Stimulated activated CD8-positive, alpha-beta memory T cell treated with anti-CD3 and anti-CD28 coated beads, Interleukin-4, amount 100 ng/mL, for 4 hours (primary cell): ENCODE measurements at places on chromosomes 3 and 15.

DNA sequence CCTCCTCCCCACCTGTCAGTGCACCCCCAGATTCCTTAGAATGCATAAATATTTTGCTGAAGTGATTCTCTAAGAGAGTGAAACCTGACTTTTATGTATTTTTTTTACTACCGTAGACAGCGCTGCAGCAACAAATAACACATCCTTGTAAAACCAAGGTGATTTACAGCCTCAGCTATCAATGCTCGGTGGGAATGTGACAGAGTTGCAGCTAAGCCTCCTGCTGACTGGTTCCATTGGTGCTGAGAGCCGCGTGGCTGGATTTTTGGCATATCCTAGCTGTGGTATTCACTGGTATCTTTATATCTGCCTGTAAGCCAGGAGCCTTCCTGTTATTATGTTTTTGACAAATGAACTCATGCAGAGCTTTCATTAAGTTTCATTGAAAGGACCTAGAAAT, 11.0 kb downstream of the FGD5 start:
- DNase-seq: no peak

GRCh38 chr3:169170456-169170855, 493.1 kb downstream of the MECOM start:
- DNase-seq: no peak

GRCh38 chr15:68334661-68335124, 57.1 kb downstream of the FEM1B start:
- no peak for DNase-seq

- no peak for DNase-seq
Observed at GRCh38 chr15:29612096-29612495, 210.2 kb downstream of the TJP1 start.

DNA sequence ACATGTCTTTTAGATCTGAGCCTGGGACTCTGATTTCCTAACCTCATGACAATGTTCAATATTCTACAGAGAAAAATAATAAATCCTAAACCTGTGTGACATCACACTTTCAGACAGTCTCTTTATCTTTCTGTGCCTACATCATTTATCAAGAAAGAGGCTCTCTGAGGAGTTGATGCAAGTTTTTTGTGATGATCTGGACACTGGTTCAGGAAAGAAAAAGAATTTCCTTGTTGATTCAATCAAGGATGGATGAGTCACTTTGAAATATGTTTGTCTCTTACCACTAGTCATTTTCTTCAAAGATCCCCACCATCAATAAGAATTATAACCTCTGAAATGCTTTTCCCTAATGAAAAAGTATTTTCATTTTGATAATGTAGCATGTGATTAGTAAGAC, 404.6 kb downstream of the WDR72 start:
- DNase-seq: no peak

DNA sequence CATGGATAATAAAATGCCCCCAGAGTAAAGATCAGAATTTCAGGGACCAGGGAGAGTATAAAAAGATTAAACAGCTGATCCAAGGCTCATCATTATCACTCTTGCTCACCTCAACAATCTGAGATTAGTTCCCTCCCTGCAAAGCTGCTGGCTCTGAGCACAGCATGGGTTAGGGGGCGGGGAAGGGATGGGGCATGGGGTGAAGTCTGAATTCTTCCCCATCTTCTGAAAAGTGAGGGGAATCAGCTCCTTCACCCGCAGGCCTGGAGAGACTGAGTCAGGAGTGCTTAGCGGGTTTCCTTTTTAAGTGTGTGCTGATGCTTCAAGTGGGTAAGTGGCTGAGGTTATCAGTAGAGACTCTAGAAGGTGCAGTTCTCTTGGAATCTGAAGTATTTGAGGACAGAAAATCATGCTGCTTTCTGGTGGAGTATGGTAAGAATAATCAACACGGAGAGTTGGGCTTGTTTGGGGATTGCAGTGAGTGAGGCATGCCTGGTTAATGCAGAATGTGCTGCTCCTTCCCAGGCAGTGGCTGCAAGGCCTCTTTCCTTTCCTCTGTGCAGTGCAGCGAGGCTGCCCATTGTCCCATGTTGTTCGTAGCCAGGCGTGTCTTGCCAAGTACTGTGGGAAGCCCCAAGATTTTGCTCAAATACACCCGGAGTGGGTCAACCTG, 59.2 kb upstream of the TRAK1 start:
- no peak for DNase-seq

GRCh38 chr15:61841466-61841865, 218.8 kb downstream of the VPS13C start:
- DNase-seq: no peak

DNA sequence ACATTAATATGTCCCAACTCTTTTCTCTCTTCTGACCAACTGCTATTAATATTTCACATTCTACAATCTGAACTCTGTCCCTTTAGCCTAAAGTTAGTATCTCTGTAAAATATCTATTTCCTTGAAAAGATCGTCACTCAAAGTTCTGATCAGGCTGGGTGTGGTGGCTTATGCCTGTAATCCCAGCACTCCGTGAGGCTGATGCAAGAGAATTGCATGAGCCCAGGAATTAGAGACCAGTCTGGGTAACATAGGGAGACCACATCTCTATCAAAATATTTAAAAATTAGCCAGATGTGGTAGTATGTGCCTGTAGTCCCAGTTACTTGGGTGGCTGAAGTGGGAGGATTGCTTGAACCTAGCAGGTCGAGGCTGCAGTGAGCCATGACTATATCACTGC, 695.6 kb downstream of the MCTP2 start:
- DNase-seq: no peak

- DNase-seq: no peak
Observed at GRCh38 chr15:101455291-101456025, 34.0 kb downstream of the PCSK6 start.

DNA sequence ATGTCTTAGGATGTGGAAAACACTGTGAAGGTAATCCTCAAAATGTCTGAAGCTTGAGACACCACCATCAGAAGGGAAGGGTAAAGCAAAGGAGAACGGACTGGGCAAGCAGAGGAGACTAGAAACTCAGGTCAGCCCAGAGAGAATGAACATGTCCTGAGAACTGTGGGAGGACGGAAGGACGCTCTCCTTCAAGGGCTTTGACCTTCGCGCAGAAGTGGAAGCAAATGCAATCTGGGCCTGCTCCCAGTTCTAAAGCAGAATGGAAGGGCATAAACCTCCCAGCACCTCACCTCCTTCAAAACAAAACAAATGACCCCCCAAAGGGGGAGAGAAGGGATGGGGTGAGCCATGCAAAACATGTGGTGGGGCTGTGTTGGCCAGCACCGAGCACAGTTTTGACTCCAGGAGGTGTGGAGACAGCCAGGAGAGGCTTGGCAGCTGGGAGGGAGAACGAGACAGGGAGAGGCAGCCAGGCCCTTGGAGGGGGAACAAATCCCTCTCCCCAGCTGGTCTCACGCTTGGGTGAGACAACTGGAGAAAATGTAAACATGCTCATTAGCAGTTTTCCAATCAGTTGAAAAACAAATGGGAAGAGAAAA, 222.4 kb upstream of the WNT5A start:
- no peak for DNase-seq

- no peak for DNase-seq
Observed at GRCh38 chr3:50442945-50443579, 60.4 kb downstream of the CACNA2D2 start.

GRCh38 chr15:68432441-68433064, 590 bp upstream of the ITGA11 start:
- DNase-seq: no peak

GRCh38 chr3:48413611-48414010, 16.3 kb downstream of the PLXNB1 start:
- no peak for DNase-seq

DNA sequence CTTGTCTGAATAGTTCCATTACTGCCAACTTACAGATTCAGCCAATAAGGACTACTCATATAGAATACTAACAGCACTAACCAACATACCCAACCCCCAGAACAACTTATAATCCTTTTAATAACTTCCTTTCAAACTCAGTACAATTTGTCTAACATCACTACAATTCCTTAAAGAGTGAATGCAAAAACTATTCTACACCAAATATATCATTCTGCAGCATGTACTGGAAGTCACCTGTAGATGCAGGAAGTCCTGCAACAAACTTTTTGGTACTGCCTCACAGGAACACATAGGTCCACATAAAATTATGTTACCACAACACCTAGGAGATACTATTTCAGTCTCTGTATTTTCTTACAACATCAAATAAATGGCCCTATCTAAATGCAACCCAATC, 2.1 kb downstream of the CCNL1 start:
- no peak for DNase-seq

GRCh38 chr3:117633207-117633606, 923.6 kb downstream of the TUSC7 start:
- DNase-seq: no peak

- DNase-seq: no peak
Observed at GRCh38 chr3:197006860-197007259, 22.8 kb downstream of the MELTF start.

- DNase-seq: no peak
Observed at GRCh38 chr3:143977341-143978262, 6.0 kb downstream of the DIPK2A start.

- DNase-seq: no peak
Observed at GRCh38 chr15:63396152-63396928, 14.7 kb upstream of the CA12 start.

DNA sequence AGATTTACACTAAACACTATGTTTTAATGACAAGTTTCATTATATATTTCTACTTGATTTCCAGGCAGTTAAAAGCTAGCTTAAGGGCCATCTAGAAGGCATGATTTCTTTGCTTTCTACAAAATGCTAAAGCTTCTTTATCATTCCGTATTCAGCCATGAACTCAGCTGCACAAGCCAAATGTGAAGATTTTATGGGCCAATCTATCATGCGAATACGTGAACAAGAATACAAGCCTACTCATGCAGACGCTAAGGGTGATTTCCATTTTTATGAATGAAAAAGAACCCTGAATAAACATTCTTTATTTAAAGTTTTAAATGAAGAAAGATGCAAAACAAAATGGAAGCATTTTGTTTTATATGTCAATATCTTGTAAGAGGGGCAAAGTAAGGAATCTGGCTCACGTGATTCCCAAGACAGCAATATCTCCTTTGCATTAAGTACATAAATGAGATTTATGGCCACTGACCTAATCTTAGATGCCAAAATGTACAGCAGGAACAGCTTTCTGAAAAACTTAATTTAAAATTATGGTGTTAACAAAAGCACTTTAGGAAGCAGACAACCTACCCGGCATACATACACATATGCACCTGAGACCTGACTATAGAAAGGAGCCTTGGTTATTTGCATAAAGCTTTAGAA, 215.8 kb downstream of the DPH6 start:
- no peak for DNase-seq

DNA sequence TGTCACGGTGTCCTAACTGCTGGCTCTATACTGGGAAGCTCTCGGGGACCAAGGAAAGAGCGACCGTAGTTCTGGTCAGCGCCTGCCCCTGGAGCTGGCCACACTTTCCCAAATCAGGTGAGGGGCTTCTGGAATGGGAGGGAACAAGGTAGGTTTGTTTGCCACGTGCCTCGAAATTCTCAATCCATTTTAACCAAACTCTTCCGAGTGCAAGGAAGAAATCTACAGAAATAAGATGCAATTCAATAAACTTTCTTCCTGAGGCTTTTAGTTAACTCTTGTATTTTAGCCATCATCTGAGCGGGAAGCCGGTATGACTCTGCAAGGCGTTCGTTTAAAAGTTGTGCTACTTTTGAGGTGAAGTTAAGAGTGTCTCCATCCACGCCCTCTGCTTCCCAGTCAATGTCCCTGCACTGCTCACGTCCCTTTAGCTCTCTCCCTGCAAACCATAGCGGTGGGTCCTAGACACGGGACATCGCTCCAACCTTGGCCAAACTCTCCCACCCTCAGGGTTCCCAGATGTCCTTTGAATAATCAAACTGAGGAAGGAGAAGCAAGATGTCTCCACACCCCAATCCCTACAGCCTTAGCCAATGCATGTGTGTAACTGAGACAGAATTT, 597 bp downstream of the AGTR1 start:
- no peak for DNase-seq

GRCh38 chr3:34225821-34226366, 427.5 kb downstream of the PDCD6IP start:
- no peak for DNase-seq

DNA sequence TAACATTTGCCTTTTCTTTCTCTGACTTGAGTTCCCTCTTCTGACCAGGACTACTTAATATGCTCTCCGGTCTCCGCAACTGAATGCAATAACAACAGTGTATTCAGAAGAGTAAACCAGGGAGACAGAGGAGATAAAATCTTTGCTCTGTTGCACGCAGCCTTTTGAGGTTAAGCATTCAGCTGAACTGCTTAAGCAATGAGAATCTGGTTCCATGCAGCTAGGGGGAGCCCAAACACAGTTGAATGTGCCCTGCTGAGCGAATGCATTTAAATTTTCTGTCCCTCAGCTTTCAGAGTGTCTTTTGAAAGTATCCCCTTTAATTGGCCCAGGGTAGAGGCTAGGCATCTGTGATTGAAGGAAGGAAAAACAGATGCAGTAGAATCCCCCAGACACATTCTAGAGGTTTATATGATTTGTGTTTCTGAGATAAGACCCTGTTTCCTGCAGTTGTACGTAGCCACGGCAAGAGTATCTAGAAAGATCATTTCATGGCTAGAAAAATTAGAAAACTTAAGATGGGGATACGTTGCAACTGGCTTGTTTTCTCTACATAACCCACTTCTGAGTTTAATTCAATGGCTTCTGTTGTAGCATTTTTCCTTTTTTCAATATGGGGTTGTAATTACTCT, 309.6 kb downstream of the TUSC7 start:
- DNase-seq: no peak
